ENCODE measurements at places on chromosomes 5 and 9. TPM values are rescaled to one million over a fixed set of nuclear protein-coding genes. Genes with fewer than 3 reads are reported as not detected.
A peak's percentile ranks its signal among the peaks of the same experiment; 100 is the strongest.

Gene DNAH5
- not detected for total RNA-seq

DNA sequence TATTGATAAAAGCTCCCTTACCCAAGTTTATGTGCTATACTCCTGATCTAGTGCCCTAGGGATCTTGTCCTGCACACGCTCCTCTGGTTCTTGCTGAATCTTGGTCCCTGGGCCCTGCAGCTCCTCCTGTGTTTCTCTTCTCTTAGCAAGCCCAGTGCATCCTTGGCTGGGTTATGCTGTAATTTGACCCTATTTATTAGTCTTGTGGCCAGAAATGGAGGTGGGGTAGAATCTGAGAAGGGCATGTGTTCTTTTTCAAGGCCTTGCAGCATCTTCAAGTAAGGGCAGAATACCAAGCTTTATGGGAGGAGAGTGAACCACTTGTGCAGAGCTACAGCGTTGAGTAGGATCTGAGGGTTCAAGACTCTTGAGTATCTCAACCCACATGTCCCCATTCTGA, 366.8 kb downstream of the FAM170A start:
- no peaks in the 10 kb centered on the region for H3K27me3 ChIP-seq
- no peak overlapping the region for H3K4me3 ChIP-seq
- no peaks in the 10 kb centered on the region for H3K4me1 ChIP-seq

GRCh38 chr5:893137-893506, 438 bp downstream of the TRIP13 start:
- peaks cover 32% of the 10 kb centered on the region for H3K4me1 ChIP-seq
- peak overlapping the region; percentile 87 for H3K4me3 ChIP-seq
- H3K27me3 ChIP-seq: no peaks in the 10 kb centered on the region
- peak; percentile 12 for DNase-seq
- peaks cover 63% of the 10 kb centered on the region for H3K36me3 ChIP-seq

DNA sequence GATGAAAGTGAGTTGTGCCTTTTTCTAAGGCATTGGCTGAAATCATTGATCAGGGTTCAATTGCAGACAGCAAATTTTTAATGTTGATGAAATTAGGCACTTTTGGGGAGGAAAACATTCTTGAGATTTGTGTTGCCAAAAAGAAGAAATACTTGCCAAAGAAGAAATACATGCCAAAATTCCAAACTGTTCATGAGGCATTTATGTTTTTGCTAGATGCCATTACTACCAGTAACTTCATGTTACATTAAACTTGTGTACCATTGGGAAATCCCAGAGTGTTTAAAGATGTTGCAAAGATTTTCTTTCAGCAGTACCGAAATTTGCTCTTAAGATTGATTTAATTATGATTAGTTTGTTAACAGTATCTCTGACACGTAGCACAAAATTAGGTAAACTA, 7.0 kb downstream of the XRCC4 start:
- no peaks in the 10 kb centered on the region for H3K27me3 ChIP-seq
- H3K4me1 ChIP-seq: no peaks in the 10 kb centered on the region
- H3K36me3 ChIP-seq: peaks cover 1% of the 10 kb centered on the region
- H3K4me3 ChIP-seq: no peak overlapping the region
- no peak overlapping the region for H3K27ac ChIP-seq
- DNase-seq: no peak

DNA sequence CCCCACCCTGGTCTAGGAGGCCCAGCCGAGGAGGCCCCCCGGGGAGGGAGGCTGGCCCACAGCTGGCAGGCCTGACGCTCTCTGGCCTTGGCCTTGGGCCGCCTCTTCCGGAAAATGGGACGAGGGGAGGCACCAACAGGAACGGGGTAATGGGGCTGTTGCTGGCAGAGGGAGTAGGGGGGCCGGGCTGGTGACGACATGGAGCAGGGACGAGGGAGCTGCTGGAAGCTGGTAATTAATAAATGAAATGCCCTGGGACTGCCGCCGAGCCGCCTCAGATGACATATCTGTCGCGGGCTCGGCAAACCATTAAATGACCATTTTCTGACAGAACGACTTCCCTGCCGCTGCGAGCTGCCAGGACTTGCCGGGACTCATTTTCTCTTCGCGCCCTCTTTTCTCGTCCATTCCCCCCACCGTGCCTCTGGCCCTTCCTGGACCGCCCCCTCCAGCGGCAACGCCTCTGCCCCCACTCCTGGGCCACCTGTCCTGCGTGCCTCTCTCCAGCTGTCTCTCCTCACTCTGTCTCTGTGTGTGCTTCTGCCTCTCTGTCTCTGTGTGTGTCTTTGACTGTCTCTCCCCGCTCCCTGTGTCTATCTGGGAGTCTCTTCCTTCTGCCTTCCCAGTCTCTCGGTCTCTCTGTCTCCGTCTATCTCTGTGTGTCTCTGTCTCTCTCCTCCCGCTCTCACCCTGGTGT, 215.7 kb downstream of the PAX5 start:
- DNase-seq: no peak
- peaks cover 18% of the 10 kb centered on the region for H3K27me3 ChIP-seq
- no peak overlapping the region for H3K27ac ChIP-seq
- H3K4me3 ChIP-seq: no peak overlapping the region
- peaks cover 3% of the 10 kb centered on the region for H3K4me1 ChIP-seq
